ENCODE measurements at places on chromosomes 11 and 22.

- no peak for DNase-seq
Measured at GRCh38 chr22:21082248-21082647, 36.5 kb downstream of the LRRC74B start.

- DNase-seq: no peak
Measured at GRCh38 chr11:33687733-33688479, 12.7 kb downstream of the C11orf91 start.

GRCh38 chr11:117421476-117421875 lies 93.8 kb downstream of the CEP164 start:
- no peak for DNase-seq

- DNase-seq: no peak
Measured at GRCh38 chr11:75733431-75734107, 15.9 kb downstream of the MOGAT2 start.

GRCh38 chr11:34459507-34460162 lies 20.9 kb downstream of the CAT start:
- no peak for DNase-seq

DNA sequence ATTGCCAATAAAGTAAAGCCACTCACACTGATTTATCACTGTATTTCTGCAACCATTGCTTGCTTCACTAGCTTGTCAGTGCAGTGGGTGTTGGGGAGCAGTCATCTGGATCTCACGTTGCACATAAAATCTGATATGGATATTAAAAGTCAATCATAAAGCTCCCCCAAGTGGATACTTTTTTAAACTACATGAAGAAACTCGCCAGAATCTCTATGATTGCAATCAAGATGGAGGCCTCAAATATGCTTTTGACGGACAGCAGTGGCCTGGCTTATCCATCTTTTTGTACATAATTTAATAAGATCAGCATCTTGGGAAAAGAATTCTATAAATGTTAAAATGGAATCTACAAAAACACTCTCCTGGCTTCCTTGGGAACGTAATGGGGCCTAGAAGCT lies 137.7 kb downstream of the WT1 start:
- no peak for DNase-seq

- DNase-seq: no peak
Measured at GRCh38 chr22:36141481-36141880, 19.1 kb downstream of the APOL3 start.
